Renal cortex interstitium (tissue), 15 donors: ENCODE measurements at places on chromosomes 3 and 15.
A peak's percentile ranks its signal among the peaks of the same experiment; 100 is the strongest.

- peak; percentile 47 for DNase-seq
These were observed 1.5 kb upstream of the MAPKBP1 start for GRCh38 chr15:41772720-41773331.

GRCh38 chr3:64445109-64445943 lies 220.1 kb upstream of the PRICKLE2 start:
- peak; percentile 44 for DNase-seq

- no peak for DNase-seq
These were observed 14.5 kb downstream of the TMEM158 start for GRCh38 chr3:45211466-45212094.

- DNase-seq = no peak
These were observed 219.8 kb upstream of the TOPAZ1 start for GRCh38 chr3:44021651-44022594.

- DNase-seq = no peak
These were observed 109.6 kb upstream of the CTDSPL start for GRCh38 chr3:37751967-37752648.

DNA sequence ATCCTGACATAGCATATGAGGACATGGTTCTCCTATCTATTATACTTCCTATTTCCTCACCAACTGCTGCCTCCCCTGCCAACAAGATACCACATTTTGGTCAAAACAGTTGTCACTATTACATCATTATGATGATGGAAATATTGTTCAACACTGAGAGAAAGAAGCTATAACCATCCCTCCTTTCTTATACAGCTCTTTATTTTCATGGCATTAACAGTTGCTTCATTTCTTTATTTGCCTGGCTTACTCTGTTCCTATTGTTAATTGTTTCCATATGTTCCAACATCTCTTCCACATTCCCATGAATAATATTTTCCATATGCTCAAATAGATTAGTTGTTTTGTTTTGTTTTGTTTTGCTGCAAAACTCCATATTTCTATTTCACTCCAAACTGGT lies 40.8 kb upstream of the FILIP1L start:
- no peak for DNase-seq

DNA sequence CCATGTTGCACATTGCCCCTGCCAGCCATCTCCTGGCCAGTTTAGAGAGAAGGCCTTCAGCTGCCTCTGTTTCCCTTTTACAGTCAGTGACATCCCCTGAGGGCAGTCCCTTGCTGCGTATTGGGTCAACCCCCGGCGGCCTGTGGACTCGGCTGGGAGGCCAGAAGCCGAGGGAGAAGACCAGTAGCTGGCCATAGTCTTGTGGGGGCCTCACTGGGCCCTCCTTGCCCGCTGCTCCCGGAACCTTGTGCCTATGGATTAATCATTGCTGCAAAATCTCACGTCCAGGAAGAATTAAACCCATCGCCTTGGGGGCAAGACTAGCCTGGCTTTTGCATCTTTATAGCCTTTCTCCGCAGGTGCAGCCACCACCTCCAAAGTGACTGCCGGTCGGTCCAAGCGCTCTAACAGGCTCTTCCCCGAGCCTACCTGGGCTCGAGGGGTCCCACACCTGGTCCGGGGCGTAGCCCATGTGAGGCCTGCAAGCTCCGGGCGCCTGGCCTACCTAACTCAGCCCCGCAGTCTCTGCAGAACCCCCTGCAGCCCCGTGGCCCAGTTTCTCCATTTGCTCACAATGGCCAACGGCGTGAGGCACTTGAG lies 870 bp upstream of the CHAC1 start:
- no peak for DNase-seq
